ENCODE measurements at places on chromosomes 6 and 20. TPM values are rescaled to one million over a fixed set of nuclear protein-coding genes. Genes with fewer than 3 reads are reported as not detected.

DNA sequence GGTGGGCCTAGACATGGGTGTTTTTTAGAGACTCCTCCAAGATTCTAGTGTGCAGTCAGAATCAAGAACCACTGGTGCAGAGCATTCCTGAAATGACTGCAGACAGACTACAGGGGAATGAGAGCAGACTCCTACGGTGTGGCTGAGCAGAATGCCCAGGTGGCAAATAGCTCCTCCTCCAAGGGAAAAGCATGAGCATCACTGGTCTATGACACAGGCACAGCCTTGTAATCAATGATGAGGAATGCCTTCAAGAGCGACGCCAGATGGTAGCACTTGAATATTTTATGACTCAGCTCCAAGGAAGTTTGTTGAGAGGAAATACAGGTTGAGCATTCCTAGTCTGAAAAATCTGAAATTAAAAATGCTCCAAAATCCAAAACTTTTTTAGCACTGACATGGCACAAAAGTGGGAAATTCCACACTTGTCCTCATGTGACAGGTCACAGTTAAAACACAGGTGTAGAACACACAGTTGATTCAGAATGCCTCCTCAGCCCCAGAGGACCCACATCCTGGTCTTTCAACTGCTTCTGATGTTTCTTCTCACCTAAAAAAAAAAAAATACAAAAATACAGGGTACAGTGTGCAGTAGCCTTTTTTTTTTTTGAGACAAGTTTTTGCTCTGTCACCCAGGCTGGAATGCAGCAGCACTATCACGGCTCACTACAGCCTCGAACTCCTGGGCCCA, 10.6 kb upstream of the FAM8A1 start:
- peak; percentile 40 for DNase-seq

GRCh38 chr6:38796850-38797249, 81.7 kb downstream of the DNAH8 start:
- no peak for DNase-seq

The SYCP2 gene
- 7.6 TPM for total RNA-seq

- no peak for DNase-seq
Observed at GRCh38 chr6:142891454-142891853, 53.5 kb downstream of the HIVEP2 start.

The SOX4 gene
- 1.4 TPM for total RNA-seq

The PLTP gene
- total RNA-seq = 0.82 TPM
